ENCODE measurements at places on chromosomes 12 and 14.

- no peak for DNase-seq
Observed at GRCh38 chr12:18581232-18581962, 156.4 kb downstream of the PLCZ1 start.

DNA sequence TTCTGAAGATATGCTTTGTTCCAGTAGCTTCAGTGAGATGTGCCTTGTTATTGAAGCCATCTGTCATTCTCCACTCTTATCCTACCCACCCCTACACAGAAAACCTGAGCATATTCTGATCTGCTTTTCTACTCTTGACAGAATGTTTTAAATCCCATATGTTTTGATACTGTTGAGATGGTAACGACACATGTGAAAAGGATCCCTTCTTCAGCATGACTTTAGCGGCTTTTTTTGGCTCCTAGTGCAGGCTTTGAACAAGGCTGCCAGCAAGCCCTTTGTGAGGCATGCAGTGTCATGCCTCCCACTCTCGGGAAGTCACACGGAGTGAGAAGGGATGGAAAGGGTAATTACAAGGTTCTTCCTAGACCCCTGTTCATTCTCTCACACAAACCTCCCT lies 228.8 kb upstream of the RGS6 start:
- no peak for DNase-seq

GRCh38 chr12:113030875-113031525 lies 25.5 kb upstream of the DTX1 start:
- DNase-seq, result peak; percentile 87

GRCh38 chr14:54312166-54312801 lies 84.5 kb upstream of the CDKN3 start:
- no peak for DNase-seq

- DNase-seq, result no peak
Observed at GRCh38 chr12:121673013-121673511, 3.6 kb upstream of the MORN3 start.

DNA sequence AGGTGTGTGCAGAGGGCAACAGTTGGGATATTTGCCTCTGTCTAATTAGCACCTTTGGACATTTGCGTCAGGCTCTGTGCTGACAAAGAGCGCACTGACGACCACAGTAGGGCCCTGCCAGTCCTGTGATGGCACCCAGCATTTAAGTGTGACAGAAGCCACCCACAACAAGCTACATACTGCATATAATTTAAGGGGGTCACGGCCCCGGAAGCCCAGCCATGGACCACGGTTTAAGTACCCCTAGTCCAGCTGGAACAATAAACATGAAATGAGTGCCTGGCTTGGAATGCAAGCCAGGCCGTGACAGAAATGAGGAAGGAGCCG lies 16.8 kb upstream of the DYNC1H1 start:
- DNase-seq, result no peak

GRCh38 chr14:53938136-53938837 lies 18.3 kb downstream of the BMP4 start:
- DNase-seq, result no peak

GRCh38 chr12:123954647-123955350 lies 17.8 kb downstream of the CCDC92 start:
- DNase-seq, result no peak

DNA sequence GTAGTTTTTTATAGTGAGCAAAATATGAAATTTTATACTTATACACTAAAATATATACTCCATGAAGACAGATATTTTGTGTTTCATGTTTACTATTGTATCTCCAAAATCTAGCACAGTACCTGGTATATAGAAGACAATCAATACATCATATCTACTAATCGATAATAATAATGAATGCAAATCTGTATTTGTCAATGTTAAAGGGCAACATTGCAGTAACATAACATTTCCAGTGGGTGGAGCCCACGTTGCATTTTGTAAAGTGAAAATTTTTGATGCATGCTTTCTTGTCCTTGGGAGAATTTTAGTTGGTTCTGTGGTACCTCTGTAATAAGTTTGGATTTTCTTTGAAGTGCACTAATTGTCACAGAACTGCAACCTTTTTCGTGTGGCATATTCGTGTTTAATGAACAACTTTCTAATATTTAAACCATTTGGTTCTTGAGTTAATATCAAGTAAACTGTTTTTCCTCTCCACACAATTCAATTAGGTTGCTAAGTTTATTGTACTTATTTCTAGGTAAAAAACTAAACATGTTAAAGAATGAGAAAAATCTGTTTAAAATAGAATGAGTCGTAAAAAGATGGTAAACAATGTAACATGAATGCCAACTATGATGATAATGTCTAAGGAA lies 47.4 kb downstream of the AVPR1A start:
- DNase-seq, result peak; percentile 25

- no peak for DNase-seq
Observed at GRCh38 chr14:95620659-95621059, 65.6 kb upstream of the TCL1B start.

DNA sequence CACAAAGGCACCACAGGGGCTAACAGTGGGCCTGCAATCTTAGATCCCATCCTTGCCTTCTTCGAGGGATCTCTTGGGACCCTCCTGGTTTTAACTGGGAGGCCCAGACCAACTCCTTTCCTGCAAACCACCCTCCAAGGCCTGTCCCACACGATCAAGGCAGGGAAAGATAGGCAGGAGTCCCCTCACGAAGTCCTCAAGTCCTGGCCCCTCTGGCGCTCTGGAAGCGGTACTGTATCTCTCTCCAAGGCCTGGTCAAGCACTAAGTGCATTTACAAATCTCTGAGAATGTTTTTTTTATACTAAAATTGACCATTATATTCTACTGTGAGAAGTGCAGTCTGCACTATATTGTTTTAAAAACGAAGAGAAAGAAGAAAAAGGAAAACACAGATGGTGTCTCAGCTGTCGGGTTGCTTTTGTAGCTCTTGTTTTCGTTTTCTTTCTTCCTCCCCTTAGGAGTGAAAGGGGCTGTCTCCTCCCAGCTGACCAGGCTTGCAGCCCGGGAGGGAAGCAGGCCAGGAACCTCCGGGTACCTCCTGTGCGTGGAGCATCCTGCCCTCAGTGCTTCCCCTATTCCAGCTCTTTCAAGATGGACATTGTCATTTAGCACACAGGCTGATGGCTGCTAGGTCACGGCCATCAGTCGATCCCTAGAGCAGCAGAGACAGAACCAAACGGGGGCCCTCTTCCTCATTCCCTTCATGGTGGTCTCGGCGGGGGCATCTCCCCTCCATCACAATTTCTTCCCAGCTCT lies 56.7 kb downstream of the FAM222A start:
- peak; percentile 91 for DNase-seq

DNA sequence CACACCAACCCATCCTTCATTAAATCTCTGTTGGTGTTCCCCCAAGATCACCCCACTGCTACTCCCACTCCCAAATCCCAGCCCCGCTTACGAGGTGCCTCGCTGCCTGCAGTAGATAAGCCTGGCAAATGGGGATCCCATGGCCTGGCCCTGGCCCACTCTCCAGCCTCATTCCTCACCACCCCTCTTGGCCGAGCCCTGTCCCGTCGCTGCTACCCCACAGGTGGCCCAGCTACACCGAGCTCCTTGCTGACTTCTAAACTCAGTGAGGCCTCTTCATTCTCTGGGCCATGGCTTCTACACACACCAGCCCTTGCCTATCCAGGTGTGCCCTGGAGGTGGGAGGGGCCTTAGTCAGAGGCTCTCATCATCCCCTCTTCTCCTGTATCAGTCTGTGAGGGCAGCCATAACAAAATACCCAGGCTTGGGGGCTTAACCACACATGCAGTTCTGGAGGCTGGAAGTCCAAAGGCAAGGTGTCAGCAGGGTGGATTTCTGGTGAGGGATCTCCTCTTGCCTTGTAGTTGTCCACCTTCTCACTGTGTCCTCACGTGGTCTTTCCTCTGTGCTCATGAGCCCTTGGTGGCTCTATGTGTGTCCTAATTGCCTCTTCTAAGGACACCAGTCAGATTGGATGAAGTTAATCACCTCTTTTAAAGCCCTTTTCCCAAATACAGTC lies 92.8 kb downstream of the PRMT8 start:
- no peak for DNase-seq

DNA sequence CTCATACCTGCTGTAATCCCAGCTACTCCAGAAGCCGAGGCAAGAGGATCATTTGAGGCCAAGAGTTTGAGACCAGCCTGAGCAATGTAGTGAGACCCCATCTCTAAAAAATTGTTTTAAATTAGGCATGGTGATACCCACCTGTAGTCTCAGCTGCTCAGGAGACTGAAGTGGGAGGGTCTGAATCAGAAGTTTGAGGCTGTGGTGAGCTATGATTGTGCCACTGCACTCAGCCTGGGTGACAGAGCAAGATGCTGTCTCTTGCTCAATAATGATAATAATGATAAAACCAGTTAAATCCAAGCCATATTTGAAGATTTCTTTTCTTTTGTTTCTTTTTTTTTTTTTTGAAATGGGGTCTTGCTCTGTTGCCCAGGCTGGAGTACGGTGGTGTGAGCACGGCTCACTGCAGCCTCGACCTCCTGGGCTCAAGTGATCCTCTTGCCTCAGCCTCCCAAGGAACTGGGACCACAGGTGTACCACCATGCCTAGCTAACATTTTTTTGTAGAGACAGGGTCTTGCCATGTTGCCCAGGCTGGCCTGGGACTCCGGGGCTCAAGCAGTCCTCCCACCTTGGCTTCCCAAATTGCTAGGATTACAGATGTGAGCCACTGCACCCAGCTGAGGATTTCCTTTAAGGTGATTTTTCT lies 12.8 kb downstream of the PSMA6 start:
- no peak for DNase-seq

DNA sequence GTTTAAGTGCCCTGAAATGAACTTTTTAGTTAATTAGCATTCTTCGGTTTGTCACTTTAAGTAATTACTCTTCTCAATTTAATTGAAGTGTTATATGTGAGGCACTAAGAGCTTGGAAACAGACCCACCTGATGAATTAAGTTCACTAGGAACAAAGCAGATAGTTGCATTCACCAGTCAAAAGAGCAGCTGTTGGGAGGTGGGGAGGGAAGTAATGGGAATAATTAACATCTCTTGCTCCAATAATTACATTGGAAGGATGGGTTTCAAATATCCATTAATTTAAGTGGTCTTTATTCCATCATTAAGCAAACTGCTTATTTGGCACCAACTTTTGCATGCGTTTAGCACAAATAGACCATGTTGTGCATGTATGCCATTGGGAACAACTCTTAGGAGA lies 667.2 kb downstream of the GALC start:
- DNase-seq, result peak; percentile 87

DNA sequence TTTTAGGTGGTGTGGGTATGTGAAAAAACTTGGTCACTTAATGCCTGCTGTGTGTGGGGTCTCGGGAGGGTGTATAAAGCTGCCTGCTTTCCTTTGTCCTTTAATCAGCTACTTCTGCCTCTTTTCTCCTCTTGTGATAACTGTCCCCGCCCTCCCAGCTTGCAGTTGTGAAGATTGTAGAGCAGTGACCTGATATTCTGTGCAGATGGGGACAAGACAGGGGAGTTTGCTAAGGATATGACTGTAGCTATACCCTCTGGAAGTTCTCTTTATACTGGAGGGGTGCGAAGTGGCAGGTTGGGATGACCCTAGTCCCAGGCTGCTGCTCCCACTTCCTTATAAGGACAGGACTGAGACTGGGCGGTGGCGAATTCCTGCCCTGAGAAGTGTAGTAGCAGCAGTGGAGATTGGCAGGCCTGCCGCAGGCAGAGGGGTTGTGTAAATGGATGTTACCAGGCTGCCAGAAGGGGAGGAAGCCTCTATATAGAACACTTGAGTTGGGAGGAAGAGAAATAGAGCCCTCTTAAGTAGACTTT lies 835 bp downstream of the MYL6 start:
- no peak for DNase-seq

- DNase-seq, result peak; percentile 35
Observed at GRCh38 chr12:23564451-23565152, 384.9 kb downstream of the SOX5 start.

- DNase-seq, result no peak
Observed at GRCh38 chr14:59847711-59848110, 22.9 kb downstream of the RTN1 start.

- DNase-seq, result no peak
Observed at GRCh38 chr14:50739186-50739585, 71.1 kb upstream of the SAV1 start.

DNA sequence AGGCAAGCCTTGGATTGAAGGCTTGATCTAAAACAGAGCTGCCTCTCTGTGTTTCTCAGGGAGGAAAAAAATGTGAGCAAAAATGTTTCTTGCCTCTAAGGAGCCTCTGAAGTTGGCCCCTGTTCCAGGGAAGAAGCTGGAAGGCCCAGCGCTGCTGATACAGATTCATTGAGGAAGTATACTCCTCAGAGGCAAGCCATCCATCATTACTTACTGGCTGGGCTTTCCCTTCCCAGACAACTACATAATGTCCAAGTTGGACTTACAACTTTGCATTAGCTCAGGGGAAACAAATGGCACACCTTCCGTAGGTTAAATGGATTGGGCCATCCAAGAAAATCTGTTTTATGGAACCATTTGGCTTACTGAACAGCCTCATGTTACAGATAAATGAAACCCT lies 263.7 kb upstream of the SEL1L start:
- no peak for DNase-seq

GRCh38 chr12:108989376-108989775 lies 31.5 kb downstream of the SVOP start:
- no peak for DNase-seq

GRCh38 chr12:116929885-116930284 lies 19.1 kb downstream of the FBXW8 start:
- no peak for DNase-seq

DNA sequence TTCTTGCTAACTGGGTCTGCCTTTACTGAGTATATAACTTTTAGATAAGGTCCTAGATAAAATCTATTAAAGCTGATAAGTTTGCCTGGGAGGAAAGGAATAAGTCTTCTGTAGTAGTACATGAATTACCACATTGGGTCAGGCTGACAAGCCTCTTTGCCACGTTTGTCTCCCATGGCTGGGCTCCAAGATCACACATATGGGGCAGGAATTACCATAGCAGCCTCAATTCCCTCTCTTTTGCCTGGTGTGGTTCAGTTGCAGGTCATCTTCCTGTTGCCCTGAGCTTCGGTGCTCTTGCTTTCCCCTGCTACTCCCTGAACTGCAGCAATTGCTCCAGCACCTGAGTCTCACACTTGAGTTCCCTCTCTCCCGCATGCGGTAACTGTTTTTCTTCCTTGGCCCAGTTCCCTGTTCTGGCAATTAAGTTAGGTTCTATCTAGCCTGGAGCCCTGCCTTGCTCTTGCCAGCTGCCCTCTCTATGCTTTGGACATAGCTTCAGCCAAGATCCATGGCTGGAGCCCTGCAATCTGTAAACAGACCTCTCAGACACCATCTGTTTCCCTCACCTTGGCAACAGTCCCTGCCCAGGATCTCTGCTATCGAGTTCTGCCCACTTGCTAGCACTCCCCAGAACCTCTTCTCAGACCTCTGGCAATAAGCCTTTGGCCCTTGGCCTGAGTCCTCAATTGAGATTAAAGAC lies 5.8 kb upstream of the GLT8D2 start:
- DNase-seq, result no peak

All from spinal cord (tissue), 10 donors.